NCI-H2171 (cell line): ENCODE measurements at places on chromosomes 12 and 14.

DNA sequence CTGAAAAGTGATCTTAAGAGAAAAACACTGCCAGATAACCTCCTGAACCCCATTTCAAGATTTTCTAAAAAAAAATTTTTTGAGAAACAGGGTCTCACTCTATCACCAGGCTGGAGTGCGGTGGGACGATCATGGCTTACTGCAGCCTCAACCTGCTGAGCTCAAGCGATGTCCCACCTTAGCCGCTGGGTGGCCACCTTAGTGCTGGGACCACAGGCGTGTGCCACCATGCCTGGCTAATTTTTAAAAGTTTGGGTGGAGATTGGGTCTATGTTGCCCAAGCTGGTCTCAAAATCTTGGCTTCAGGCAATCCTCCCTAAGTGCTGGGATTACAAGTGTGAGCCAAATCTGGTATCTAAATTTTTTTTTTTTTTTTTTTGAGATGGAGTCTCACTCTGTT, 3.4 kb downstream of the PNMA1 start:
- no peak for DNase-seq

DNA sequence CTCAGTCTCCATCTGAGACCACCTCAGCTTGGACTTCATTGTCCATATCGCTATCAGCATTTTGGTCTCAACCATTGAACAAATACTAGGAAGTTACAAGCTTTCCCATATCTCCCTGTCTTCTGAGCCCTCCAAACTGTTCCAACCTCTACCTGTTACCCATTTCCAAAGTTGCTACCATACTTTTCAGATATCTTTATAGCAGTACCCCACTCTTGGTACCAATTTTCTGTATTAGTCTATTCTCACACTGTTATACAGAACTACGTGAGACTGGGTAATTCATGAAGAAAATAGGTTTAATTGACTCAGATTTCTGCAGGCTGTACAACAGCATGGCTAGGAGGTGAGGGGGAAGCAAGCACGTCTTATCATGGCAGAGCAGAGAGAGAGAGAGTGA, 53.8 kb downstream of the PRKCH start:
- no peak for DNase-seq

DNA sequence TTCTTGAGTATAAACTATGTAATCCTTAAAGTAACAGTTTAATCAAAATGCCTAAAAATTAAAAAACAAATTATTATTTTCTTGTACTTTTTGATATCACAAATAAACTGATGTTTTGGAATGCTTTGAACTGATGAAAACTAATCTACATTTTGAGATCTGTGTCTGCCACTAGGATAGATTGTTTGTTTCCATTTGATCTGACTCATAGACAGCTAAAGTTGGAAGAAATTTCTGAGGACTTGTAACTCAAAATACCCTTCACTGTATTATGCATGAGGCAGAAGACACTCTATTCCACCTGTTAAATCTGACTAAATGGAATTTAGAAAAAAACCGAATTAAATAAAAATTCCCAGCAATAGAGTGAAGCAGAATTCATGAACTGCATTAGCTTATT, 1400.0 kb upstream of the FLRT2 start:
- no peak for DNase-seq

GRCh38 chr12:130860311-130860710, 11.6 kb upstream of the RAN start:
- DNase-seq: no peak
